ENCODE measurements at places on chromosomes 3 and 15.

DNA sequence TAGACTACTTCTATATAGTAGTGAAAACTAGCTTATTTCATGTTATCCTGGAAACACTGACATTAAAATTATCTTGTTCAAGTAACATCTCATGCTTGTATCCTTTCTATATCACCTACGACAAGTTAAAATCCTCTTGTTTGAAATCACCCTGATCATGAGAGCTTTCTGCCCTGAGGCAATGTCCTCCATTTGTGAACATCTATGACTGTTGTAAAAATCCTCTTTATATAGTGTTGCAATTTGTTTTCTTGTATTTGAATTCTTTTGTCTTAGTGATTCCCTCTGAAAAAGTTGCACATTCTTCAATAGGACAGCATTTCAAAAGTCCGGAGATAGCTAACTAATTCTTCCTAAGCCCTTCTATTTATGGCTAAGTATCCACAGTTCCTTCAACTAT, 480.3 kb downstream of the NSUN3 start:
- DNase-seq, result no peak

DNA sequence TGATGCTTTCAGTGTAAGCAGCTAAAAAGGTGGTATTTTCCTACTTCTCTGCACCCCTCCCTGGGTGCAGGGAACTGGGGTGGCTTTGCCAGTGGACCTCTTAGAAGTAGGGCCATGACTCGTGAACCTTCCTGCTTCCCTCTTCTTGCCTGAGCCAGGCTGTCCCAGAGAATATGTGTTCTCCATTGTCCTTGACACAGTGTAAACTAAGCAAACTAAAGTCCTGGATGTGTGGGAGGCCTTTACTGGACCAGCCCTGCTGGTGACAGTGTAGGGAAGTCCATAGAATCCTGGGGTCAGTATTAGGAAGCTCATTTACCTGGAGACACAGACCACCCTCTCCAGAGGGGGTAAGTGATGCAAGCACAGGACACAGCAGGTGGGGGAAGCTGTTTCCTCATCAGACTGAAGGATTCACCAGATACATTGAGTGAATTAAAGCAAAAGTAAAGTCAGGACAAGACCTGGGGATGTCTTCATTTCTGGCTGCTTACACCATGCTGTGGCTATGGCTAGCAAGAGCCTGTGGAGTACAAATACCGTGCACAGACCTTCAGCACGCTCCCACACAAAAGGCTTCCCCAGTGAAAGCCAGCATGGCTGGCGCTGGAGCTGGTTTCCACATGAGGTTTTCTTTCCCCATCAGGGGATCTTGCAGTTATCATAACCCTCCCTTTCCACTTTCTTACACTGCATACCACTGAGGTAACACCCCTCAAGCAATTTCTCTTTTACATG, 64.8 kb upstream of the LPP start:
- no peak for DNase-seq

DNA sequence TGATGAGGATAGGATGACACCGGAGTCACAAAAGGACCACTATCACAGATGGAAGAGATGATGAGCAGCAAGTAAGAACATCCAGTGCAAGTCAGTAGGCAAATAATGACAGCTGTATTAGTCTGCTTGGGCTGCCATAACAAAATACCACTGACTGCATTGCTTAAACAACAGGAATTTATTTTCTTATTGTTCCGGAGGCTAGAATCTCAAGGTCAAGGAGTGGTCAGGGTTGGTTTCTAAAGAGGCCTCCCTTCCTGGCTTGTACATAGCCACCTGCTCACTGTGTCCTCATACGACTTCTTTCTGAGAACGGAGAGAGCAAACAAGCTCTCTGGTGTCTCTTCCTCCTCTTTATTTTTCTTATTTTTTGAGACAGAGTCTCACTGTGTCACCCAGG, 380.7 kb downstream of the PLOD2 start:
- DNase-seq, result no peak

- DNase-seq, result no peak
These were observed 308.9 kb upstream of the TMCO5A start for GRCh38 chr15:37625576-37625975.

GRCh38 chr3:41662288-41662687, 299.6 kb downstream of the ULK4 start:
- DNase-seq, result no peak

- no peak for DNase-seq
These were observed 265.6 kb upstream of the ATP11B start for GRCh38 chr3:182527745-182528144.

DNA sequence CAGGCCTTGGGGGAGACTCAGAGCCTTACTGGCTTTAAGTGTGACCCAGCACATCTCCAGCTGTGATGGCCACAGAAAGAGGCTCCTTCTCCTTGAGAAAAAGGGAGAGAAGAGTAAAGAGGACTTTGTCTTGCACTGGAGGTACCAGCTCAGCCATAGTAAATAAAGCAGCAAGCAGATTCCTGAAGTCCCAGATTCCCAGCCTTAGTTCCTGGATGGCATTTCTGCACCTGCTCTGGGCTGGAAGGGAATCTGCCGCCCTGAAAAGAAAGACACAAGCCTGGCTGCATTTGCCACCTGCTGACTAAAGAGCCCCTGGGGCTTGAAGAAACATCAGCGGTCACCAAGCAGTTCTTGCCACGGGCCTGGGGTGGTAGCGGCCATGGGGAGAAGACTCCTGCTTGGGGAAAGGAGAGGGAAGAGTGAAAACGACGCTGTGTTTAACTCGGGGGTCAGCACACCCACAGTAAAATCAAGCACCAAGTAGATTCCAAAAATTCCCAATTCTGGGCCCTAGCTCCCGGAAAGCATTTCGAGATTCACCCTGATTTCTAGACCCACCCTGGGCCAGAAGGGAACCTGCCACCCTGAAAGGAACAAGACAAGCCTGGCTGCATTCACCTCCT, 24.2 kb upstream of the TNK2 start:
- no peak for DNase-seq

GRCh38 chr3:45781271-45781670, 15.1 kb downstream of the SLC6A20 start:
- no peak for DNase-seq

GRCh38 chr3:66851894-66852613, 146.1 kb upstream of the KBTBD8 start:
- DNase-seq, result no peak

DNA sequence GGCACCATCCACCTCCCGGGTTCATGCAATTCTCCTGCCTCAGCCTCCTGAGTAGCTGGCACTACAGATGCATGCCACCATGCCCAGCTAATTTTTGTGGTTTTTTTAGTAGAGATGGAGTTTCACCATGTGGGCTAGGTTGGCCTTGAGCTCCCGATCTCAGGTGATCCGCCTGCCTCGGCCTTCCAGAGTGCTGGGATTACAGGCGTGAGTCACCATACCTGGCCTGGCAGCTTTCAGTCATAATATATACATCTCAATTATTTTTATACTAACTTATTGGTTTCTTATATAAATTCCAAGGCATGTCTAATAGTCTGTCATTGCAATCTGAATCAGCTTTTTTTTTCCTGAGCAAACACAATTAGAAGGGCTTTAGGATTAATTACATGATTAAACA, 74.0 kb upstream of the CCNL1 start:
- DNase-seq, result no peak

DNA sequence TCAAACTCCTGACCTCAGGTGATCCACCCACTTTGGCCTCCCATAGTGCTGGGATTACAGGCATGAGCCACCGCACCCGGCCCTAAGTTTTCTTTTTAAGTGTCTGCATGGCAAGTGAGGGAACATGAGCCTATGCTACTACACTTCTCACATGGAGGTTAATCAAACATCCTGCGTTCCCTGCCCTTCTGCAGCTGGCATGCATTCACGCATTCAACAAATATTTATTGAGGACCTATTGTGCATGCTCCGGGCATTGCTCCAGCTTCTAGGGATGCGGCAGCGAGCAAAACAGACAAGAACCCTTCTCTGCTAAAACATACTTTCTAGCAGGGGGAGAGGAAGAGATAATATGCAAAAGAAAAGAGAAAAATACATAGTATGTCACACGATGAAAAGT, 42.6 kb upstream of the ACKR4 start:
- DNase-seq, result peak; percentile 71

DNA sequence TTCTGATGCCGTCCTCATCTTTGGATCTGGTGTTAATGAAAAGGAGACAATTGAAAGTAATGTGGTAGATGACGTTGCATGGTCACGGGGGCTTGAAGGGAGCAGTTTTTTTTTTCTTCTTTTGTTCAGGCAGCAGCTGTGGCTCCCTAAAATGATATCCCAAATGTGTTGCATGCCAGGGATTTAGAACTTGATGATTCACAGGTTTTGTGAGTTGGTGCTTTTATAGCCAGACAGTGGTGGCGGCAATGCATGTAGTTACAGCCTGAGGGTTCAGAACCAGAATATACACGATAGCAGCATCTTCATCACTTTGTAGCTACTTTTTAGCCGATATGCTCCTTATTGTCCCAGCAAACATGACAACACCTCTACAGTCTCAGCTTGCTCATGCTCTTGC, 133.4 kb downstream of the CHST2 start:
- DNase-seq, result no peak

GRCh38 chr3:144031938-144032337, 60.3 kb downstream of the DIPK2A start:
- no peak for DNase-seq

- DNase-seq, result no peak
These were observed 25.3 kb downstream of the CHD2 start for GRCh38 chr15:92925454-92925853.

GRCh38 chr3:184129012-184129411, 6.1 kb upstream of the EIF2B5 start:
- no peak for DNase-seq

DNA sequence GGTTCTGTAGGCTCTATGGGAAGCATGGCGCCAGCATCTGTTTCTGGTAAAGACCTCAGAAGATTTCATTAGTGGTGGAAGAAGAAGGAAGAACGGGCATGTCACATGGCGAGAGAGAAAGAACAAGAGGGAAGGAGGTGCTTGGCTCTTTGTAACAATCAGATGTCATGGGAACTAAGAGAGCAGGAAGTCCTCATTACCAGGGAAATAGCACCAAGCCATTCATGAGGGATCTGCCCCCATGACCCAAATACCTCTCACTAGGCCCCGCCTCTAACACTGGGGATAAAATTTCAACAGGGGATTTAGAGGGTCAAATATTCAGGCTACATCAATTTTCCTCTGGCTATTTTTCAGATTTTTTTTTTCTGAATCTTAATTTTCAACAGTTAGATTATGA, 954.3 kb downstream of the SQOR start:
- no peak for DNase-seq

Measured in NCI-H748 treated with DMSO at 0.1 percent for 48 hours (cell line).